ENCODE measurements at places on chromosomes 7 and 10. TPM values are rescaled to one million over a fixed set of nuclear protein-coding genes. Genes with fewer than 3 reads are reported as not detected.

GRCh38 chr7:103314852-103315251 is 17.6 kb downstream of the PMPCB start:
- H3K4me1 ChIP-seq = no peaks in the 10 kb centered on the region
- H3K27me3 ChIP-seq = no peaks in the 10 kb centered on the region
- no peak overlapping the region for H3K27ac ChIP-seq

- no peaks in the 10 kb centered on the region for H3K4me1 ChIP-seq
- H3K36me3 ChIP-seq = no peaks in the 10 kb centered on the region
- no peak overlapping the region for H3K27ac ChIP-seq
- H3K27me3 ChIP-seq = no peaks in the 10 kb centered on the region
Measured at GRCh38 chr7:157515342-157516041, 178.7 kb downstream of the DNAJB6 start.

- no peaks in the 10 kb centered on the region for H3K27me3 ChIP-seq
- no peaks in the 10 kb centered on the region for H3K4me1 ChIP-seq
- H3K36me3 ChIP-seq = no peaks in the 10 kb centered on the region
- DNase-seq = no peak
Measured at GRCh38 chr7:1777122-1777521, 107.0 kb downstream of the ELFN1 start.

The DNAJC30 gene
- 10.6 TPM for total RNA-seq
